ENCODE measurements at places on chromosomes 12 and 14.

DNA sequence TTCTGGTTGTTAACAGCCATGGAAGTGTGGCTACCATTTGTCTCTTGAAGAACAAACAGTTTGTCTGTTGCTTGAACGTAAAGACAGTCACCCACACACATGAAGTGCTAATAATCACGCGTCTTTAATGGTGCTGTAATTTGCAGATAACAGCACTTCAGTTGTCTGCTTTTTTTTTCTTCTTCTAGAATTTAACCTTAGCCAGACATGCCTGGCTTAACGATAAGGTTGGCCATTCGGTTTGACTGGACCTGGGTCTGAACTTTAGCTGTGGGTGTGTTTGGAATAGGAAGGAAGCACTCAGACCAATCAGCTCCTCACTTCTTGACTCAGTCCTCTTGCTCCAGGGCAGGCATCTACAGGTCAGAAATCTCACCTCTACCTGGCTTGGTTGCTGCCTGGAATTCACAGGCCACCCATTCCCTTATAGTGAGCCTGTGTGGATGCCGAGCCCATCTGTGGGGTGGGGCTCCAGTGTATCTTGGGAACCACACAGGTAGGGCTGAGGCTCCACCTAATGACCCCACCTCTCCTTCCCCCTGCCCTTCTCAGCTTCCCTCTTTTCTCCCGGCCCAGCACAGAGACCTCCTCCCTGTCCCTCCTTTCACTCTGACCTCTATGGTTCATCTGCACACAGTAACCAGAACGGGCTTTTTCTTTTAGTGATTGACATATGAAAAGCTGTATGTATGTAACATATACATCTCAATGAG lies 246.4 kb upstream of the PWP1 start:
- no peak for DNase-seq

- no peak for DNase-seq
These were observed 12.4 kb downstream of the TBC1D30 start for GRCh38 chr12:64836856-64837255.

GRCh38 chr14:73712071-73712506 lies 2.1 kb downstream of the PNMA1 start:
- no peak for DNase-seq

DNA sequence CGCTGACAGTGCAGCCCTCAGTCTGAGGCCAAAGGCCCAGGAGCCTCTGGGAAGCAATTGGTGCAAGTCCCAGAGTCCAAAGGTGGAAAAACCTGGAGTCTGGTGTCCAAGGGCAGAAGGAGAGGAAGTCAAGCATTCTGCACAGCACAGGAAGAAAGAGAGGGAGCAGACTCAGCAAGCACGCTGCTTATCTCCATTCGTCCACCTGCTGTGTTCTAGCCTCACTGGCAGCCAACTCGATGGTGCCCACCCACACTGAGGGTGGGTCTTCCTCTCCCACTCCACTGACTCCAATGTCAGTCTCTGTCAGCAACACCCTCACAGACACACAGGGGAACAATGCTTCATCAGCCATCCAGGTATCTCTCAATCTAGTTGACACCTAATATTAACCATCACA lies 38.8 kb downstream of the HELB start:
- no peak for DNase-seq

DNA sequence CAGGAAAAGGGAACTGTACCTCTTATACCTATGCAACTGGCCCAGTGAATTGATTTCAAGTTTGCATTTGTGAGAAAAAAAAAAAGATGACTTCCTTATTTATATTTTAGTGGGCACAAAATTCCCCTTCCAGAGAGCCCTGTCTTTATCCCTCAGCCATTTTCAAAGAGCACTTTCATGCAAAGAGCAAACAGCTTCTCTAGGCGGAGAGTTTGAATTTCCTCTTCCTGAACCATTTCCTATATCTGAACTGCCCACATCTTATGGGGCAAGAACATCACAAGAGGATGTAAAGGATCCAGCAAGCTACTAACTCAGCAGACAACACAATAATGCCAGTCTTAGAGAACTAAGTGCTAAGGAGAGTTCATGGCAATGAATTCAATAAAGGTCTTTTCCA lies 22.3 kb upstream of the PLXNC1 start:
- no peak for DNase-seq

GRCh38 chr12:1591543-1591942 lies 2.8 kb downstream of the FBXL14 start:
- DNase-seq: no peak

GRCh38 chr14:103292426-103293374 lies 41.3 kb upstream of the EIF5 start:
- peak; percentile 24 for DNase-seq

DNA sequence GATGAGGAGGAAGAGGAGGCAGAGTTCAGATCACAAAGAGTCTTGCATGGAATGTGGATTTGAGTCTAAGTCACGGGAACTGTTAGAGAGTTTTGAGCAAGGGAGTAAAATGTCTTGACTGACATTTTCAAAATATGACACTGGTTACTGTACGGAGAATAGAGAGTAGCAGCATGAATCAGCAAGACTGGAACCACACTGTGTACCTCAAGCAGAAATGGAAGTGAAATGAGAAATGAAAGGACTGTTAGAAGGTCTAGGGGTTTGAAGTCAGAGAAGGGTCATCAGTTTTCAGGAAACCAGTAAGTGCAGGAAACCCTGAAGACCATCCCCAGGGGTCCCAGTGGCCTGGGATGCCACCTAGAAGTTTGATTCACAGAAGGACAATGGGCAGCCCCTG lies 236.3 kb downstream of the GALC start:
- no peak for DNase-seq

GRCh38 chr12:103505371-103506236 lies 9.8 kb upstream of the C12orf42 start:
- no peak for DNase-seq

GRCh38 chr12:125185311-125185739 lies 120.1 kb downstream of the AACS start:
- DNase-seq: no peak
